ENCODE measurements at places on chromosomes 5 and 9.

- DNase-seq: no peak
Observed at GRCh38 chr9:79768194-79768593, 196.4 kb downstream of the TLE4 start.

DNA sequence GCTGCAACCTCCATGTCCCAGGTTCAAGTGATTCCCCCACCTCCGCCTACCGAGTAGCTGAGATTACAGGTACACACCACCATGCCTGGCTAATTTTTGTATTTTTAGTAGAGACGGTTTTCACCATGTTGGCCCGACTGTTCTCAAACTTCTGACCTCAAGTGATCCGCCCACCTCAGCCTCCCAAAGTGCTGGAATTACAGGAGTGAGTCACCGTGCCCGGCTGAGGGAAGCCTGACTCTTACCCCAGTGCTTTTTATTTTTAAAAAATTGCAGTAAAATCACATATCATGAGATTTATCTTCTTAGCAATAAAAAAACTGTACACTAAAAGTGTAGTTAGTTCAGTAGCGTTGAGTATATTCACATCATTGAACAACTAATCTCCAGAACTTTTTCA, 105.3 kb downstream of the SLIT3 start:
- no peak for DNase-seq

DNA sequence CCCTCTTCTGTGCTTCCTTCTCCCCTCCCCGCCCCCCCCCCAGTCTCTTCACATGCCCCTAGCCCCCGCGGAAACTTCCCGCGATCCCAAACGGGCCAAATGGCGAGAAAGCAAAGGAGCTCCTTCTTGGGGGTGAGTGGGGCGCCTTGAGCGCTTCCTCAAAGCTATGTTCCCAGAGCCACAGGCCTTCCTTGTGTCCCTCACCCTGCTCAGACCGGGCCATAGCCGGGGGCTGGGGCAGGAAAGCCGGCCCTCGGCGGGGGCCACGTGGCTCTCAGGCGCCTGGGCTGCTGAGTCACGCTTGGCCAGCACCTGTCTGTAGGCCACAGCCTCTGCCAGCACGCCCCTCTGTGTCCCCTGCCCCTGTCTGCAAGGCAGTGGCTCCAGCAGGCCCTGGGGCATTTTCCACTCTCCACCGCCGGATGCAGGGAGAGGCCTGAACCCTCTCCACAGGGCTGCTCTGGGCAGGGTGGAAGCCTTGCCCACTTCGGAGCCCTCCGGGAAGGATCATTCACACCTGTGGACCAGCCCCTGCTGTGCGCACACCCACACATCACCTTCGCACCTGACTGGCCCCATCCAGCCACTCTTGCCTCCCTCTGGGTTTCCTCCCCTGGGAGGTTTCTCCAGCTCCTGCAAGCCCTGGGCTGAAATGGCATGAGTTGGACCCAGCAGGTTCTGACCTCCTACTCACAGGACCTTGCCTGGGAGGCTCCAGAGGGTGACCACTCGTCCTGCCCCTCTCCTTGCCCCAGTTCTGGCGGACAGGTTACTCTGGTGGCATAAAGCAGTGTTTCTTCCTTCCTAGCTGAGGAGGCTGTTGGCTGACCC, 1.2 kb upstream of the SQSTM1 start:
- peak; percentile 64 for DNase-seq

DNA sequence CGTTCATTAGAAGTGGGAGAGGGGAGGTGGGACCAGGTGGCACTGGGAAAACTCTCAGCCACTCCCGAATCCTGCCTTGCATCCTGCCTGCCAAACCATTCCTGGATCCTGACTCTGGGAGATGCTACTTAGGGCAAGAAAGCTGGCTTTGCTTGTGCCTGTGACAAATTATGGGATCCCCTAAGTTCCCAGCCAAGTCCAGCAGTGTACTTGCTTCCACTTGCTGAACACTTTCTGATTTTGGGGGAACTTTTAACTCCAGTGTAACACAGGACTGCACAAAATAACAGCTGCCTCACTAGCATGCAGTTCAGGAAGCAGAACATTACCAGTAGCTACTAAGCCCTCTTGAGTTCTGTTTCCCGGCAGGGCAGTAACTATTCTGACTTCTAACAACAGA, 12.5 kb upstream of the NKX2-5 start:
- DNase-seq: no peak

- DNase-seq: no peak
Observed at GRCh38 chr5:37043693-37044092, 167.1 kb downstream of the NIPBL start.

DNA sequence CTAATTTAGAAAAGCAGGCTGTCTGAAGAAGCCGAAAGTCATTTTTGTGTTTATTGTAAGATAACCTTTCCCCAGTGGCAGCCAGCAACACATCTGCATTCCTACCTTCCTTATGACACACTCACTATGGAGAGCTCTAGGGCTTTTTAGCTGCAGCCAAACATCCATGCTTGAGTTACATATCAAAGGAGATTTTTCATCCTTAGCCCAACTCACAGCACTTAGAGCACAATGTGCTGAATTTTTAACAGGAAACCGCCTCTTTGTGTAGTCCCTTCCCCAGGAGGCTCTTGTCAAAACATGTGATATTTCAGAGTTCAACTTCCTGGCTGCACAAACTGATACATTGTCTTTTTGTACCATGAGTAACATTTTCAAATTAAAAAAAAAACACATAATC, 379.2 kb downstream of the CTNND2 start:
- DNase-seq: no peak

- DNase-seq: peak; percentile 68
Observed at GRCh38 chr5:76867827-76868693, 18.2 kb downstream of the S100Z start.

DNA sequence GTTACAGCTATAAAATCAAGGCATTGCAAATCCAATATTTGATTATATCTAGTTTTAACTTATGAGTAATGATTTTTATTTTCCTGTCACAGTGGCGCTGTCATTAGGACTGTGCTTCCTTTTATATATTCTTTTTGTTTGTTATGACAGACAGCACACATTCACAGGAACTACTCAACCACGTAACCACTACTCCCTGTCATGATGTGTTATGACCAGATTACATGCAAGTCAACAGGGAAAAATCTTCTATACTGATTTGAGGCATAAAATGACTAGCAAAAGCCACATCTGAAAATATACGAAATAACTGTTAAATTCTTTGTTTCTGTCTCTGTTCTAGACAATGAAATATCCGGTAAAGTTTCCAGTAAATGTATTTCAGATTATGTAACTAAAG, 25.4 kb downstream of the SREK1 start:
- DNase-seq: no peak

DNA sequence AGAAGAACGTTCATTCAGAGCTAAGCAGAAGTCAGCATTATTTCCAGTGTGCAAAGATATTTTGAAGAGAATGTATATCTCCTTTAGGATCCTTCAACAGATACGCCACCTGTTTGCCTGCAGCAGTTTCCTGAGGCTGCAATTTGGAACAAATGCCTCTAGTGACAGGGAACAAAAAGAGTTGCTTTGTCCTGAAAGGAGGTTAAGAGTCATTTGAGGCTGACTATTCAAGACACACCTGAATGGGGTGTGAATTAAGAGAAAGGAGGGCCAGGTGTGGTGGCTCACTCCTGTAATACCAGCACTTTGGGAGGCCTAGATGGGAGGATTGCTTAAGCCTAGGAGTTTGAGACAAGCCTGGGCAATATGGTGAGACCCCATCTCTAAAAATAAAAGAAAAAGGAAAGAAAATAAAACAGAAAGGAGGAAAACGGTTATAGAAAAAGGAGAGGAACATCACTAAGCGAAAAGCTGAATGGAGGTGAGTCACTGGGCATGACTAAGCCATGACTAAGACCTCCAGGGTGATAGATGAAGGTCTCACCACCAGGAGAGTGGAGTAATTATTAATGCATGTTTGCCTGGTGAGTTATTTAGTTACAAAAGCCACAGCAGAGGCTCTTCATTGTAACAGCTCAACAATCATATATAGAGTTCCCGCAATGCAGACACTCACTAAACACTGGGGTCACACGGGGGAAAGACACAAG, 255.2 kb upstream of the TNC start:
- DNase-seq: no peak

DNA sequence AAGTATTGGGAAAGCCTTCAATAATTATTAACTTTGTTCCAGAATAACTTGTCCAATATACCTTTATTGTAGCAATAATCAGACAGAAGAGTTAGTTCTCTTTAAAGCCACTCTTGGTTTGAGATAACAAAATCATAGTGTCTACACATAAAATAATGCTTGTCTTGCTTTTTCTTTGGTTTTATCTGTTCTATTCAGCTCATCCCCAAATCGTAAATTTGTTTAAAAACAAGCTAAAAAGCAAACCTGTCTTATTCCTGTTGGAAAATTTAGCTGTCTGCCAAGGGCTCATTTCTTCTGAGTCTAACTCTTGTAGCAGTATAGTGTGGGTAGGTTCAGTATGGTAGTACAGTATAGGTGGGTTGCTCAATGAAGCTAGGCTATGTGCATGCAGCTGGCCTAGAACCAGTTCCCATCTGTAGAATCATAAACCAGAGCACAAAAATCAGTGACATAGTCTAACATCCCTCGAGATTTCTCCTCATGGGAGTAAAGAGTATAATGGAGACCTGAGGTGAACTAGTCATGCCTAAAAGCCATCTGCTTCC, 17.9 kb upstream of the APBA1 start:
- DNase-seq: no peak

DNA sequence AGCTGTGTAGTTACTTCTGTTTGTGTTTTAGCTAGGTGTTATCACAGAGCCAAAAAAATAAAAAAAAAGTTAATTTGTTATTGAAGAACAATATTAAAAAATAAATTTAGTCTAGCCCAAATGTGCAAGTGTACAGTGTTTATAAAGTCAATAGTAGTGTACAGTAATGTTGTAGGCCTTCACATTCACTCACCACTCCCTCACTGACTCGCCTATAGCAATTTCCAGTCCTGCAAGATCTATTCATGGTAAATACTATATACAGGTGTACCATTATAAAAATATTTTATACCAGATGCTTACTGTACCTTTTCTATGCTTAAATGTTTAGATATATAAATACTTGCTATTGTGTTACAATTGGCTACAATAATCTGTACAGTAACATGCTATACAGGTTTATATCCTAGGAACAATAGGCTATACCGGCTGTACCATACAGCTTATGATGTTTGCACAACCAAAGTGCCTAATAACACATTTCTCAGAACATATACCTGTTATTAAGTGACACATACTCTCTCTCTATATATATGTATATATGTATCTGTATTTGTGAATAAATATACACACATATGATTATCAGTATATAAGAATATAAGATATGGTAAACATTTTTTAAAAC, 341.4 kb upstream of the EDIL3 start:
- no peak for DNase-seq

DNA sequence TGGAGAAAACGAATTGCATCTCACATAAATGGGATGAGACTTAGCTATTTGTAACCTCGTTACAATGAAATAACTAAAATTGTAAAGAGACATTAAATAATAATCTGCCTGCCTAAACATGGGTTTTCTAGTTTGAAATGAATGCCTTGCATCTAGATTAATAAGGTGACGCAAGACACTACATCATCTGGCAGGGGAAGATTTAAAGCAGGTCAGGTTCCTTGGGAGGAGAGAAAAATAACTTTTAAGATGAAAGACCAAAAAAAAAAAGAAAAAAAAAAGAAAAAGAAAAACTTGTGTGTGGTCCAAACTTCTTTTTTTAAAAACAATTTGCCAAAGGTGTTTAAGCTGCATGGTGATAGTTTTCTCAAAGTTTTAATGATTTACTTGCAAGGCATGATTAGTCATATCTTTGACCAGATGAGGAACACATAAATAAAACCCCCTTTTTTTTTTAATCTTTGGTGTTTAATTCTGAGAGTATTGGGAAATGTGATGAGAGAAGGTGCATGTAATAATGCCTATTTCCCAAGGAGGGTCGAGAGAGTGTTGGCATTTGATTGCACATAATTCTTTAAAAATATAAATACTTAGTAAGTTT, 122.9 kb upstream of the ADAMTSL1 start:
- DNase-seq: no peak

DNA sequence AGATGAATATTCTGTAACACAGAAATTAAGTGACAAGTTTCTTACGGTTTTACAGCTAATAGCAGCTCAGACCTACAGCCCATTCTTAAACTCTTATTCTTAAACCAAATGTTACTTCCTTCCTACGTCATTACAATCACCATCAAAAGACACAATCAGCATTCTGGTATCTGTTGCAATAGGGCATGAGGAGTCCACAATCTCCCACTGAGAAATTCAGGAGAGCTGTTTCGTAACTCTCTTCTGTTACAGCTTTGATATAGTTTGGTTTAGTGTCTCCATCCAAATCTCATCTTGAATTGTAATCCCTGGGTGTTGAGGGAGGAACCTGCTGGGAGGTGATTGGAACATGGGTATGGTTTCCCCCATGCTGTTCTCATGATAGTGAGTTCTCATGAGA, 163.4 kb downstream of the GAS1 start:
- peak; percentile 72 for DNase-seq

- DNase-seq: peak; percentile 29
Observed at GRCh38 chr5:14545862-14546261, 35.7 kb upstream of the OTULINL start.

- no peak for DNase-seq
Observed at GRCh38 chr5:79859588-79859987, 131.5 kb downstream of the MTX3 start.

DNA sequence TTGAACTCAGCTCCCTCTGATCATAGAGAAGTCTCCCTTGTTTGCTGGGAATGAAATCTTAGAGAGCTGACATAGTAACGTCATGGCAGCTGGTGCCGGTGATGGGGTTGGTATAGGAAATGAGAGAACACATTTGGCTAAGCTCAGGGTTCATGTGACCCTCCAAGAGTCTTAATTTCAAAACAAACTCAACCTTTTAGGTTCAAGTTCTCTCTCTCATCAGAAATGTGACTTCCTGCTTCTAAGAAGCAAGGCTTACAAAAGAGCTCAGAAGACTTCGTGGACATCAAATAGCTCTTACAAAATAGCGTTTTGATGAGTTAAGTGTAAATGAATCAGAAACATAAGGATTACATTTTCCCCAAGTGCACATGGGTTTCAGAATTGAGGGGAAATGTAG, 97.3 kb downstream of the PAPPA start:
- DNase-seq: no peak

- no peak for DNase-seq
Observed at GRCh38 chr9:16925426-16925825, 55.0 kb upstream of the BNC2 start.

- no peak for DNase-seq
Observed at GRCh38 chr5:31137676-31138075, 55.8 kb upstream of the CDH6 start.

GRCh38 chr9:32705059-32705458, 69.6 kb upstream of the TAF1L start:
- DNase-seq: no peak

- no peak for DNase-seq
Observed at GRCh38 chr5:135308752-135309151, 90.3 kb downstream of the MACROH2A1 start.

GRCh38 chr5:169923988-169924387, 56.3 kb downstream of the INSYN2B start:
- no peak for DNase-seq

- no peak for DNase-seq
Observed at GRCh38 chr9:129287619-129288305, 109.7 kb upstream of the IER5L start.

DNA sequence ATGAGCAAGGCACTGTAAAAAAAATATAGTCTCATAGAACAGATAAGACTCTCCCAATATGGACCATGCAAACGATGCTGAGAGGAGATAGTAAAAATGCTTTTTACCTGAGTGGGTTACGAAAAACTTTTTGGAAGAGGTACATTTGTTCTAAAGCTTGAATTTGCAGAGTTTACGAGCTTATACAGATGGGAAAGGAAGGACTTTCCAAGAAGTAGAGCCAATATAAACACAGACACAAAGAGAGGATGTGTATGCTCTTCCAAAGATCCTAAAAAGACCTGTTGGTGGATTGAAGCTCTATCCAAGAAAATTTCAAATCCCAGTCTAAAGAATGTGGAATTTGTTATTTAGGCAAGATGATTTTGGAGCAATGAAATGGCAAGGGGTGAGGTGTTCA, 127.1 kb upstream of the SLCO6A1 start:
- no peak for DNase-seq
